T-helper 2 cell treated with Interferon-gamma antibody and Interleukin-4, amounts not matched to agents 5 μg/mL and 100 μg/mL, for 36 hours (primary cell): ENCODE measurements at places on chromosomes 6 and 20.

DNA sequence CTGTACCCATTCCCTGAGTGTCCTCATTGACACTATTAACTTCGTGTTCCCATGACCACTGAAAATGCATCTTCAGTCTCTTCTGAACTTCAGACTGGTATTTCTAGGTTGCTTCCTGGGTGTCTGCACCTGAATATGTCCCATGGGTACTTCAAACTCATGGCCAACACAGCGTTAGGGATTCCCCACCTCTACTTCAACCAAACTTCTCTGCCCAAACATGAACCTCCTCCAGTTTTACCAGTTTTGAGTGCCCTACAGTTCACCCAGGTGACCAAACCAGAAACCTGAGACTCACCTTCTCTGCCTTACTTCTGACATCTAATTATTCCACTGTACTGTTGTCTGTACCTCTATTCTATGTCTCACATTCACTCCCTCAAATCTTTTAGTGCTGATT lies 99.5 kb upstream of the SUPT3H start:
- DNase-seq: no peak

- no peak for DNase-seq
Observed at GRCh38 chr6:69097948-69098347, 462.9 kb downstream of the ADGRB3 start.

DNA sequence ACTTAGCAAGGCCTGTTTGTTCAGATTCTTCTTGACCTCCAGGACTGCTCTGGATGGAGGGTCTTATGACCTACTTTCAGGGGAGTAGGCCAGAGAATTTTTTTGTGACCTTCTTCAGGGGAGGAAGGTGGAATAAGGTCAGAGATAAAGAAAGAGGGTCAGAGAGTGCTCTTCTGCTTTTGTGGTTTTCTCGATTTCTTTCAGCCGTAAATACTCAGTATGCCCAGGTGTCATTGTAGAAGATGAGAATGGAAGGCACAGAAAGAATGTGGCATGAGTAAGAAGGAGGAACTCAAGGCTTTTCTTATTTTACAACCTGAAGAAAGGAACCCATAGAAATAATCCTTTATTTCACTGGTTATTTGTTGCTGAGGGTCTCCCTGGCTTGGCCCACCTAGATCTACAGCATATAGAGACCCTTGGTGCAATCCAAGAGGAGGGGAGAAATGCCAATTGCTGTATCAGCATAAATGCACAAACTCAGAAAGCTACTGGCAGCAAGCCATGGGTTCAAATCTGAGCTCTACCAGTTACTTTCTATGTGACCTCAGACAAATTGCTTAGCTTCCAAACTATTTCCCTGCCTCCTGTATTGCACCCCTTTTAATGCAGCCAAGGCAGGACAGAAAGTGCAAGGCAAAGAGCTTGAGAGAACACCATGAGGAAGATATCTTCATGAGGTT lies 68.0 kb downstream of the OLIG3 start:
- DNase-seq: no peak

GRCh38 chr20:1108437-1108920 lies 9.9 kb upstream of the PSMF1 start:
- DNase-seq: peak; percentile 29

DNA sequence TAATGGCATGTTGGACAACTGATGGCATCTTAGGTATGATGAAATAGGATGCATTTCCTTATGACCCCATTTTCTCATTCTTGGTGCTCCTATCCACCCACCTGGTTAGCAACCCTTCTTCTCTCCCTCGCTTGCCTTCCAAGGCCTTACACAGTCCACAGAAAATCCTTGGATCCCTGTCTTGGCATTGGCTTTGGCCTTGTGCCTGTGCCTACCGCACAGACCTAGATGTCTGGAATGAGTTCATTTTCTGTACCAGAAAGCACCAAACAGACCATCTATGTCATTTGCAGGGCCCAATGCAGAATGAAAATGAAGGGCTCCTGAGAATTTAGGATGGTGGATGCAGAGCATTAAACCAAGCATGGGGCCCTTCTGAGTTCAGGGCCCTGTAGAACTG lies 99.0 kb upstream of the LAMP5 start:
- no peak for DNase-seq

DNA sequence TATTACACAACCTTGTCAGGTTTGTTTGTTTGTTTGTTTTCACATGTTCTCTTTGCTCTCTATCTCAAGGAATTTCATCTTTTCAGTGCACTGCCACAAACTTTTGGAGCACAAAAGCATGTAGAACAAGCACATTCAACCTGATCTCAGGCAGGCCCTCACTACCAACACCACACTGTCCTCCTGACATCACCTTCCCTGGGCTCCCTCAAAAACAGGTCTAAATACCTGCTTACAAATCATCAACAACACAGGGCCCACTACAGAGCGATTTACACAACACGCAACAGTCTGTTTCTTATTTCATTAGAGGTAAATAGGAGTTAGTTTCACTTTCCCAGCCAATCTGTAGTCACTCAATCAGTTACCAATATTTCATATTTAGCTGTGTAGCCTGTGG lies 241.4 kb downstream of the EPHA7 start:
- no peak for DNase-seq

DNA sequence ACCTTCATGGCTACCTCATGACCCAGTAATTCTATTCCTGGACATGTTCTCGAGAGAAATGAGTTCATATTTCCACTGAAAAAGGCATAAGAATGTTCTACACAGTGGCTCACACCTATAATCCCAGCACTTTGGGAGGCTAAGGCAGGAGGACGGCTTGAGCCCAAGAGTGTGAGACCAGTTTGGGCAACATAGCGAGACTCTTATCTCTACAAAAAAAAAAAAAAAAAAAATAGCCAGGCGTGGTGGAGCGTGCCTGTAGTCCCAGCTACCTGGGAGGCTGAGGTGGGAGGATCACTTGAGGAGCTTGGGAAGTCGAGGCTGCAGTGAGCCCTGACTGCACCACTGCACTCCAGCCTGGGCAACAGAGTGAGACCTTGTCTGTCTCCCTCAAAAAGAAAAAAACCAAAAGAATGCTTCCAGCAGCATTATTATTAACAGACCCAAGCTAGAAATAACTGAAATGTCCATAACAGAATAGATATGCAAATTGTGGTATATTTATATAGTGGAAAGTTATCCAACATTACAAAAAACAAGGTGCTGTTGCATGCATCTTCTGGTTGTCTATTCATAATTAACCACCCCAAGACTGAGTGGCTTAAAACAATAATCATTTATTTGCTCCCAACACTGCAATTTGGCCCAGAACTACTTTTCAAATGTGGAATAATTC lies 9.4 kb upstream of the RAB44 start:
- no peak for DNase-seq

- DNase-seq: no peak
Observed at GRCh38 chr20:8721098-8721497, 347.8 kb upstream of the PLCB4 start.

DNA sequence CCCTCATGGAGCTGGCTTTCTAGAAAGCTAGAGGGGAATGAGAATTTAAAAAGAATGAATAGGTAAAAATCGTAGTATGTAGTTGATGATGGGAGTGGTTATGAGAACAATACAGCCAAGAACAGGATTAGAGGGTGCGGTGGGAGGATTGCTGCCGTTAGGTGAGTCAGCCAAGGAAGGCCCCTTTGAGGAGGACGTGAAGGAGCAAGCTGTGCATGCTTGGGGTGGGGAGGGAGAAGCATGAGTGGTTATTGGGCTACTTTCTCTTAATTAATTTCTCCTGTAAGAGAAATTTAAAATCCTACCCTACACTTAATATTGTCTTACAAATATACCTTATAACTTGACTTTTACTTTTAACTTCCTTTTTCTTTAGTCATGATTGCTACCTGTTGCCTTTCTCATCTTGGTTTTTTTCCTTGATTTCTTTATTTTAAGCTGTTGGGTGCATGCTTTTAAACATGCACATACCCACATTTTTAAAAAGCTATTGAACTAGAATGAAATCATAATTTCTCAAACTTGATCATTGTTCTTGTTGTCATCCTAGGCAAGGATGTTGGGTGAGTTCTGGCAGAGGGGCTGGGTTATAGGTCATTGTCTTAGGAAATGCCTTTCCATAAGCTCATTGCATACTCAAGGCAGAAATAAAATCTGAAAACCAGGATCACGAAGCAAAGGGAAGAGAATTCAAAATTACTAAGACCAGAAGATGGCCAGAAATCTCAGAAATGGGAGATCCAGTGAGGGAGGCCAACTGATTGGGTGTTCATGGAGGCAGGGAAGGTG lies 114.5 kb downstream of the TCP11 start:
- DNase-seq: no peak

GRCh38 chr20:63082308-63082938 lies 75.7 kb upstream of the BHLHE23 start:
- no peak for DNase-seq

GRCh38 chr6:854406-855118 lies 161.6 kb upstream of the EXOC2 start:
- DNase-seq: no peak

- no peak for DNase-seq
Observed at GRCh38 chr20:5974531-5974930, 24.1 kb downstream of the MCM8 start.

- DNase-seq: no peak
Observed at GRCh38 chr6:22362361-22362760, 65.5 kb upstream of the PRL start.

GRCh38 chr6:56062836-56063235 lies 184.5 kb downstream of the COL21A1 start:
- DNase-seq: no peak

GRCh38 chr20:20181322-20181721 lies 129.0 kb downstream of the CFAP61 start:
- DNase-seq: no peak

GRCh38 chr6:29625337-29625930 lies 7.5 kb downstream of the GABBR1 start:
- no peak for DNase-seq

GRCh38 chr20:4998160-4998651 lies 3.1 kb downstream of the SLC23A2 start:
- no peak for DNase-seq

DNA sequence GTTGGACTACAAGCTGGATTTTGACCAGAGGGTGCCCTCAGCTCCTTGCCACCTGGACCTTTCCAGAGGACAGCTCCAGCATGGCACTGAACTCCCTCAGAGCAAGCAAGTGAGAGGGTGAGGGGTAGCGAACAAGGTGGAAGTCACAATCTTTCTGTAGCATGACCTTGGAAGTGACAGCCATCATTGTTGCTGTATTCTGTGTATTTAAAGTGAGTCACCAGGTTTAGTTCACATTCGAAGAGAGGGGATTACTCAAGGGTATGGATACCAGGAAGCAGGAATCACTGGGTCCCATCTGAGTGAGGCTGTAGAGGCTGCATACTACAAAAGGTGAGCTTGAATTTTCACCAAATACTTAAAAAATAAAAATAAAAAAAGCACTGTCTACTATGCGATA lies 280.0 kb upstream of the SPTLC3 start:
- DNase-seq: no peak

- no peak for DNase-seq
Observed at GRCh38 chr20:62549499-62550086, 73.8 kb upstream of the GATA5 start.

DNA sequence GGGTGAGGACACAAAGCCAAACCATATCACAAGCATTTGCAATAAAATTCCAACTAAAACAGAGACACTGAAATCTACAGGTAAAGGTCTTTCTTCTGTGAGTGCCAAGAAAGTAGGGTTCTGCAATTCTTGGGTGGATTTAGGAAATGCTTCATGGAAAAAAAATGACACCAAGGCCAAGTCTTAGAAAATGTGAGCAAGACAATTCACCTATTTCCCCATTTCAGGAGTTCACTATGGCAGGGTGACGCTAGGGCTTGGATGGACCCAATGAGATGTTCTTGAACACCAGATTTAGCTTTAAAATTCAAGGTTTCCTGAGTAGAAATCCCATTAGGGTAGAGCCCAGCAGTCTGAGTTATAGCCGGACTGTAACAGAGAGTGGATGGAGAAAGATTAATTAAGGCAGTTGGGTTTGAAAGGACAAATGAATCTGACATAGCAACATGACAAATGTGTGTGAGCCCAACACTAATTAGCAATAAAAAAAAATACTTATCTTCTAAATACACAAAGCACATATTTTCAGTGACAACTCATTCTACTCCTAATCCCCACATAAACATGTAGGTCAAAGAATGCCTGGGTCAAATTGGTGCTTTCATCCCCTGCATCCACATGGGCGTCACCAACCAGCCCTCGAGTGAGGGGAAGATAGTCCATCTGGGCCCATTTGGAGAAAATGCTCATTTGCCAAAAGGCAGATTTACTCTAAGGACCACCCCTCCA lies 180.4 kb upstream of the JARID2 start:
- DNase-seq: no peak

- no peak for DNase-seq
Observed at GRCh38 chr20:35299780-35300179, 7.6 kb upstream of the FAM83C start.

- no peak for DNase-seq
Observed at GRCh38 chr6:158609455-158610155, 34.9 kb downstream of the DYNLT1 start.

DNA sequence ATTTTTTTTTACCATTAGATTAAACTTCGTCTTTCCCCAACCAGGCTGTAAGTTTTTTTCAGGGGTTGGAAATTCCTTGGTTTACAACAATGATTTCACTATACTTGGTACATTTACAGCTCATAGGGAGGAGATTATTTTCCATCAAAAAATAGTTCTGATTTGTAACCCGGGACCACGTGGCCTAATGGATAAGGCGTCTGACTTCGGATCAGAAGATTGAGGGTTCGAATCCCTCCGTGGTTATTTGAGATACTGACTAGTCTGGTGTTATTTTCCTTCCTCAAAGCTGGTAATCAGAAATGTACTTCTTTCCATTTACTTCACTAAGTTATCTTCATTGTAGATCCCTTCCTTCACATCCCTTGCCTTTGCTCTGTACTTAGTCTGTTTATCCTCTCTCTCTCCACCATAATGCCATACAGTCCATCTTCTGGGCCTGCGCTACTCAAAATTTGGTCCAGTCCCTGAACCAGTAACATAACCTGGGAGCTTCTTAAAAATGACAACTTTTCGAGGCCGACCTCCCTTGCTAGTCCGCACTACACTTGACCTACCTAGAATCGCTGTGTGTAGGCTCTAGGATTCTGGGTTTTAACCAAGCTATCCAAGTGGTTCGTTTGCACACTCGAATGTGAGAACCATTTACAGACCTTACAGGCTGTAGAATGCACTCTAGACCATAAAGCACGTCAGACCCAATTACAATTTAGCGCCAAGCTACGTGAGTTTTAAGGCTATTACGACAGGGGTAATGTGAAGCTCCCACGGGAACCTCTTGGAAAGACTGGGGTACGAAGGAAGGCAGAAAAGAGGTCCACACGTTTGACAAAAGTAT lies 42.1 kb upstream of the BTN3A2 start:
- DNase-seq: peak; percentile 71

DNA sequence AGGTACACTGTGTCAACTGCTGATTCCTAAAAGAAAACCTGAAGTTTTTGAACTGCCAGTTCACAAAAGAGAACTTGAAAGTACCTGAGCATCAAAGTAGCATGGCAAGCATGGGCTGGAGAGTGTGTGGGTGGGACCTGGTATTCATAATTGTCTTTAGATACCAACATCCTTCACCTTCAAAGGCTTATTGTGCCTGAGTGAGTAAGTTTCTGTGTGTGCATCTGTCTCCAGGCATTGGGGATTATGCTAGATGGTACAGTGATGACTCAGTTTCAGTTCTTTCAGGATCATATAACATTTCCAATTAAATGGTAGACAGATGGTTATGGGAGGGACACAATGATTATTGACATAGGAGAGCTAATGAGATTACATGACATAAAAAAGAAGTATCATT lies 238.5 kb downstream of the ZFAND3 start:
- DNase-seq: peak; percentile 56
